ENCODE measurements at places on chromosomes 11 and 22.

GRCh38 chr22:26650722-26651421 is 6.5 kb upstream of the MIAT start:
- no peak for DNase-seq

GRCh38 chr11:12767577-12767976 is 93.4 kb downstream of the TEAD1 start:
- no peak for DNase-seq

- no peak for DNase-seq
Observed at GRCh38 chr11:112520354-112520753, 259.7 kb upstream of the PLET1 start.

GRCh38 chr11:9633679-9634078 is 30.2 kb upstream of the SWAP70 start:
- no peak for DNase-seq

- DNase-seq, result no peak
Observed at GRCh38 chr22:26416670-26417276, 12.3 kb upstream of the ASPHD2 start.

GRCh38 chr22:39251762-39252460 is 7.1 kb upstream of the PDGFB start:
- DNase-seq, result no peak

GRCh38 chr11:19853920-19854319 is 141.3 kb downstream of the NAV2 start:
- no peak for DNase-seq

- peak; percentile 50 for DNase-seq
Observed at GRCh38 chr22:24486501-24486921, 8.6 kb upstream of the UPB1 start.

DNA sequence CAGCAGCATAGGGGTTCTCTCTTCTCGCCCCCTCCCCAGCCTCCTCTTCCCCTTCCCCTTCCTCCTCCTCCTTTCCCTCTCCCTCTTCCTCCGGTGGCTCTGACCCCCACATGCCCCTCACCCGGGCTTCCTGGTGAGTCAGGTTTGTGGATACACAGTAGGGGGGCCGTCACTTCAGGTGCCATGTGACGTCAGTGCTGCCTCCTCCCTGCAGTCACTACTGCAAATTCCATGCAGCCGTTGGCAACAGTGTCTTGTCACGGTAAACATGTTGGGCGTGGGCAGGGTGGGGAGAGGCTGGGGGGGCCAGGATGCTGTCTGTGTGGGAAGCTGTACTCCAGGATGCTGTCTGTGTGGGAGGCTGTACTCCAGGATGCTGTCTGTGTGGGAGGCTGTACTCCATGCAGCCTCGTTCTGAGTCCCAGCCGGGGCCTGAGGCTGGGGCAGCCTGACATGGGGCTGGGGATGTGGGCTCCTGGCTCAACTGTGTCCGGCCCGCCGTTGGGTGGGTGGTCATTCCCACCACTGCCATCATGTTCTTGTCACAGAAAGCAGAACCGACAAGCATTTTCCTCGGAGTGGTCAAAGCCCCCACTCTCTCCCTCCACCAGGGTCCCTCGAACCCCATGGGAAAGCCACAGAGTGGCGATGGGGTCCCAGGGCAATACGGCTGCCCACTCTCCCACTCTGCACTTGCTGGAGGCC is 2.4 kb upstream of the MUC2 start:
- DNase-seq, result no peak

DNA sequence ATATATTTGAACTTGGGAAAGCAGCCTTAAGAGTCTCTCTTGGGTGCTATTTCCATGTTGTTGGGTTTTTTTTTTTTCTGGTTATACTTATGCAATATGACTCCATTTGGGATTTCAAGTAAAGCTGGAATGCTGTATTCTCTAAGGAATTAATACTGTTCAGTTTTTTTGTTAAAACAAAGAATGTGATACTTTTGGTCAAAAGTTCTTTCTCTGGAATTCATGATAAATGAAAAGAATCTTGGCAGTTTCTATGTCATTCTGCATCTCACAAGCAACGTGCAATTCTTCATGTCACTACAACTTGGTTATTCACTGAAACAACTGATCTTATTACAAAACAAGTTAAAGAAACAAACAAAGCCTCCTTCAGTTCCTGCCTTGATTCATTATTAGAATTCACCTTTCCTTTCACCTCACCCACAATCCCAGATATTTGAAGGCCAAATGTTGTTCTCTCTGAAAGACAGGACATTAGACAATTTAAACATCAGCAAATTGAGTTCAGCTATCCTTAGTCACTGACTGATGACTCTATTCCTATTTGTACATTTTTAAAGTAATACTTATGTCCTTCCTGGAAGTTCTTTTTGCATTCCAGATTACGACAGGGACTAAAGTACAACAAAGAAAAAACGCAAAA is 176.2 kb downstream of the SBF2 start:
- DNase-seq, result no peak

GRCh38 chr22:45997777-45998637 is 21.0 kb upstream of the WNT7B start:
- DNase-seq, result no peak

DNA sequence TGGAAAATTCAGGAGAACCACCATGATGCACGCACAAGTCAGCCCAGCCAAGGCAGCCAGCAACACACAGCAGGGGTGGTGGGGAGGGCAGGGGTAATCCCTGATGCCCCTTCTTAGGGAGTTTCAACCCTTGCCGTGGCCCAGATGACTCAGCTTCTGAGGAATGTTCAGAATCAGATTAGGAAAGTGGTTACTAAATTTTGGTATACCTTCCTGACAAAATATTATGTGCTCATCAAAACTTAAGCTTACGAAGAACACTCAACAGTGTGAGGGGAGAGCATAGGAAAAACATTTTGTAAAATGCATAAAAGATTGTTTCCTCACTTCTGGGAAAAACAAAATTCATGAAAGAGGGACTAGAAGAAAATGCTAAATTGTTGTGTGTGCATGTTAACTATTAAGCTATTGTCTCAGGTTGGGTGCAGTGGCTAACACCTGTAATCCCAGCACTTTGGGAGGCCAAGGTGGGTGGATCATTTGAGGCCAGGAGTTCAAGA is 32.1 kb downstream of the SERPIND1 start:
- DNase-seq, result peak; percentile 40

DNA sequence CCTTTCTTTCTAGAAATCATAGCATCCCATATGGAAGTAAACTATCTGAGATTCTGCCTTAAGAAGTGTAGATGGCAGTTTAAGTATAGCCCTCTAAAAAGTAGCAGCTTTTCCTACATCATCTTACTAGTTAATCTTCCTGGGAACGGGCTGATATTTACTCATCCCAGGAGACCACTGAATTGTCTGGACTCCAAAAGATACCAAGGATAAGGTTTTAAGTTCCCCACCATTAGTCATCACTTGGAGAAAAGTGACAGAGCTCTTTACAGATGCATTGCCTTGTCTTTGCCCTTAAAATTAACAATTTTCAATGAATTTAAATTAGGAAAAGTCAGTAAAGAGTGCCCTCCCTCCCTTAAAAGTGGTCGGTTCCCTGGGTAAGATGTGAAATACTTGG is 129.5 kb downstream of the MAML2 start:
- no peak for DNase-seq

- no peak for DNase-seq
Observed at GRCh38 chr11:29260939-29261705, 755.7 kb downstream of the KCNA4 start.

DNA sequence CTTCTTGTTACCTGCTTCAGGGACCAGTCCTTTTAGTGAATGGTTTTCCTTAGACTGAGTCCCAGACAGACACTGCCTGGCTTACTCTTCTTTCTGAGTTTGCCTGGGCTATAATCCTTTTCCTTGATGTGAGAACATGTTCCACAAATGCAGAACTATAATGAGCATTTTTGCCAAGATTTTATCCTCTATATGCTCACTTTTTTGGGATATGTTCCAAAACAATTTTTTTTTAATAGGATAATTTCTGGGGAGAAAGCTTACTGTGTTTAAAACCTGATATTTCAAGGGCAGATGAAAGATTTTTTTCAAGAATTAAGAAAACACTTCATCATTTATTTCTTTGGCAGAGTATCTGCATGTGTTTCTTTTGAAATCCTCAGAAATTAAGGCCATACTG is 110.0 kb upstream of the TENM4 start:
- DNase-seq, result no peak

GRCh38 chr22:19932367-19933206 is 9.0 kb upstream of the COMT start:
- DNase-seq, result no peak

DNA sequence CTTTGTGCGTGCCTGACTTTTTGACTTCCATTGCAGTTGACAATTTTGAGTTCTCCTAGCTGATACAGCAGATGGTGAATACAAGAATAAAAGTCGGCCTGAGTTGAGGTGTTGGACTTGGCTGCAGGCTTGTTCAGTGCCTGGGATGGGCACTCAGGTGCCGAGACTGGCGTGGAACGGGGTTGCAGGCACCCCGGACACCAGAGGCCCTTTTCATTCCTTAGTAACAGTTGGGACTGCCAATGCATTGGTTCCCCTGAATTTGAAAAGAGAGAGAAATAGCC is 1.3 kb downstream of the PHRF1 start:
- DNase-seq, result no peak

DNA sequence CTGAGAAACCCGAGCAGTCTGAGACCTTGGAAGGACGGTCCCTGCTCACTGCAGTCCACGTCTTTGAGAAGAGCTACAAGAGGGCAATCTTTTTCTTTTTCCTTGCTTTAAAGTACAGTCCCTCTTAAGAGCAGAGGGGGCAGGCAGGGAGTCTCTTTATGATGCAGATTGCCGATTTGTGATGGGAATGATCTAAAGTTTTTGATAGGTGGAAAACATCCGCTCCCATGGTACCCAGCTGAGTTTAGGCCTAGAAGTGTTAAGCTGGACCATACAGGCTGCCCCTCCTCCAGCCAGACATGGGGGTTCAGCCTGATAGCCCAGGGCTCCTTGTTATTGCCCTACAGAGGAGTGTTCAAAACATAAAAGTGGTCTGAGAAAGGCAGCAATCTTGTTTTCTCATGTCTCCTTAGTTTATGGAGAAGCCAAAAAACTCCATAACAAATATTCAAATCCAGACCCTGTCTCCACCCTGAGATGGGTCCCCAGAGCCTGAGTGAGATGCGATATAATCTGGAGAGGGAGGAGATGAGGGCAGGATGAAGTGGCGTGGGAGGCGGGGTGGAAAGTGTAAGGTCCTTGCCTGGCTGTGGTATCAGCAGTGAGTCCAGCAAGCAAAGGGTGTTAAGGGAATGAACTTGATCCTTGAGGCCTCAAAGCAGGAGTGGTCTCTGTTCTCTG is 135.1 kb downstream of the FDX1 start:
- no peak for DNase-seq

DNA sequence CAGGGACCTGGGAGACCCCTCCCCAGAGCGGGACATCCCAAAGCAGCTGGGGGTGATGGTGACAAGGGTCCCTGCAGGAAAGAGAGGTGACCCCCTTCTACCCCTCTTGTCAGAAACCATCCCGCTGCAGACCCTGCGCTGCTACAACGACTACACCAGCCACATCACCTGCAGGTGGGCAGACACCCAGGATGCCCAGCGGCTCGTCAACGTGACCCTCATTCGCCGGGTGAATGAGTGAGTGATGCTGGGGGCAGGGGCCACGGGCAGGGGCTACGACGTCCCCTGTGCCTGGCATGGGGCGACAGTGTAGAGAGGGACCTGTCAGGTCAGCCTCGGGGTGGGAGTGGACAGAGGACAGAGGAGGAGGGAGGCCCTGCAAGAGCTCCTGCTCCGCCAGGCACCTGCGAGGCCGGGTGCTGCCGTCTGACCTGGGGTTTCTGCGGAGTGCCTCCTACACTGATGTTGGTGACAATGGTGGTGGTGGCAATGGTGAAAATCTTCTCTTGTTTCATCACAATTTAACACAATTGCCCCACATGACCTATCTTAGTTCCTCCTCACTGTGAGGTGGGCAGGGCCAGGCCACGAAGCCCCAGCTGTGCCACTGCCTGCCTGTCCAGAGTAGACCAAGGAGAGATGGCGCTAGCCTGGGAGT is 9.8 kb downstream of the CSF2RB start:
- DNase-seq, result no peak

DNA sequence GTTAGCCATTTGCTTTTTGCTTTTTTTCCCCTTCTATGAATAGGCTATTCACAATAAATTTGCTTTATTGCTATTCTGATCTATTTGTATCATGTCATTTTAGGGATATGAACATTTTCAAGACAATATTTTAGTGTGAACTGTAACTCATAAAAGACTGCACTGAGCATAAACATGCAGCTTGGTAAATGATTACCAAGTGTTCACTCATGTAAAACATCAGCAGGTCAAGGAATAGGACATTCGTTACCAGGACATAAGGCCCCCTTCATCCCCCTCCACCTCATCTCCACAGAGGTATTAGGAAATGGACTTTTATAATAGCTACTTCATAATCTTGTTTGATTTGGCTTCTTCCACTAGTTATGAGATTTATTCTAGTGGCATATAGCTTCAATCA is 12.4 kb downstream of the NLRP14 start:
- DNase-seq, result no peak

GRCh38 chr22:17943533-17944249 is 80.7 kb downstream of the MICAL3 start:
- no peak for DNase-seq

DNA sequence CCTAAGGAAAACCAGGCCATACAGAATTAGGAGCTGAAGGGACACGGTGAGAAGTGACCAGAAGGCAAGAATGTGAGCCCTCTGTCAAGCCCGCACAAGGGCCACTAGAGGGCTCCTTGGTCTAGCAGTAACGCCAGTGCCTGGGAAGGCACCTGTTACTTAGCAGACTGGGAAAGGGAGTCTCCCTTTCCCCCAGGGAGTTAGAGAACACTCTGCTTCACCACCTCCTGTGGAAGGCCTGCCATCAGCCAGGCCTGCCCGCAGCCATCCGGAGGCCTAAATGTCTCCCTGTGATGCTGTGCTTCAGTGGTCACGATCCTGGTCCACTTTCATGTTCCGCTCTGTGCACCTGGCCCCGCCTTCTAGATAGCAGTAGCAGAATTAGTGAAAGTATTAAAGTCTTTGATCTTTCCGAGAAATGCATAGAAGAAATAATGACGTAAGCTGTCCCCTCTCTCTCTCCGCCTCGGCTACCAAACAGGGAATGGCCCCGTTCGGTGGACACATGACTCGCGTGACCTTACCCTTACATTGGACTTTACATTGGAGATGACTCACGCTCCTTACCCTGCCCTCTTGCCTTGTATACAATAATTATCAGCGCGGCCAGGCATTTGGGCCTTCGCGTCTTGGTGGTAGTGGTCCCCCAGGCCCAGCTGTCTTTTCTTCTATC is 10.7 kb upstream of the GSTP1 start:
- DNase-seq, result peak; percentile 48

DNA sequence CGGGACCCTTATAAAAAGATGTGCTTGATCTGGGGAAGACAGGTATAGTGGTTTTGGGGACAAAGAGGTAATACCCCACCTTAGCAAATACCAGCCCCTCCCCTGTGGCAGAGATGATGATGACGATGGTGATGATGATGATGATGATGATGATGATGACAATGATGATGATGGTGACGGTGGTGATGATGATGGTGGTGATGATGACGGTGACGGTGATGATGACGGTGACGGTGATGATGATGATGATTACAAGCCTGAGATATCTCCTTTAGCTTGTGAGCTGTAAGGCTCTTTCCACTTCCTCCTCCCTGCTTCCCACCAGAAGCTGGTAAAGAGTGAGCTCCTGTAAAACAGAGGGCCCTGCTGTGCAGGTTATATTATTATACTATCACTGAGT is 89.5 kb upstream of the TMEM45B start:
- no peak for DNase-seq

All from stimulated activated CD8-positive, alpha-beta memory T cell treated with anti-CD3 and anti-CD28 coated beads, Interleukin-4, amount 100 ng/mL, for 48 hours (primary cell).